ENCODE measurements at places on chromosomes 3 and 15.
A peak's percentile ranks its signal among the peaks of the same experiment; 100 is the strongest.

DNA sequence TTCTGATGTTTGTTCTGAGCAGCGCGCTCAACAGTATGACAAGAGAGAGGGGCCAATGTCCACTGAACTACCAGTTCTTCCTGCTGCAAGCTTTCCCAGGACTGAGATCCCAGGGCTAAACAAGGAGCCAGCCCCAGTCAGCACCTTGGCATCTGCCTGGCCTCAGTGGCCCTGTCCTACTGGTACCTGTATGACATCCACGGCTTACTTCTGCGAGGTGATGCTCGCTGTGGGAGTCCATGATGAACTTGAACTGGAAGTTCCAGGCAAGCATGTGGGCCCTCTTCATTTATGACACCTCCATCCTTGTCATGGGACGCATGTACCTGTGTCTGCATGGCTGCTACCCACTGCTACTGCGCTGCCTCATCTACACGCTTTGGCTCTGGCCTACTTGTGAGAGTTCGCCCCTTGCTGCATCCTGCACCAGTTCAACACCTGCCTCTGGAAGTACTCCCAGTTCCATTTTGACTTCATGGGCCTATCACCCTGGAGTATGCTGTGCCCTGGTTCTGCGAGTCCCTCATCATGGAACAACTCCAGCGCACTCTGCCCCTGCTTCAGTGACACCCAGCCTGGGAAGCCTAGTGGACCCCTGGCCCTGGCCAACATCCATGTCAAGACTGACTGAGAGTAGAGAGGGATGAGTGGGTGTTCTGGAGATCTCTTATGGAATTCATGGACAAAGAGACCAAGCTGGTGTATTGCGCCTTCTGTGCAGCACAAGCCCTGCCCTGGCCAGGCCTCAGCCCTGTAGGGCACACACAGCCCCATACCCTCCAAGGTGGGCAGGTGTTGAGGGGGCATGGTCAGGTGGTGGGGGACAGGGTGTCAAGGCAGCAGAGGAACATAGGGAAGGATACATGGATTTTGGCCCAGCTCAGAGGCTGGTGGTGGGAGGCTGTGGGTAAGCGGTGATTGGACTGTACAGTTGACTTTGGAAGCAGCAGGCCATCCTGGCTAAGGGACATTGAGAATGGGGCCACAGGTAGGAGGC lies 246.8 kb downstream of the NLGN1 start:
- DNase-seq, result no peak

DNA sequence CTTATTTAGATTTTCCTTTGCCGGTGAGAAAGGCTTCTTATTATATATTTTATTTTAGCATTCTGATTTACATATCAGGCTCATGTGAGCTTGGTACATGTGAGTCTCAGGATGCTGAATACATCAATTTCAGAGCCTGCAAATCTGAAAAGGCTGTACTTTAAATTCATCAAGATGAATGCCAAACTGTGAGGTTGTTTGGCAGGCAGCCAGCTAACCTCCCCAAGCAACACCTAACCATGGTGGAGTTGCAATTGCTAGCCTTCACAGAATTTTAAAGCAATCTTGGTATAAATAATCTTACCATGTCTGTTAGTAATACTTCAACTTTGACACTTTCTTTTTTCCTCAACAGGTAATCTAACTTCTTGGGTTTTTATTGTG lies 252.5 kb downstream of the CDIN1 start:
- DNase-seq, result no peak

DNA sequence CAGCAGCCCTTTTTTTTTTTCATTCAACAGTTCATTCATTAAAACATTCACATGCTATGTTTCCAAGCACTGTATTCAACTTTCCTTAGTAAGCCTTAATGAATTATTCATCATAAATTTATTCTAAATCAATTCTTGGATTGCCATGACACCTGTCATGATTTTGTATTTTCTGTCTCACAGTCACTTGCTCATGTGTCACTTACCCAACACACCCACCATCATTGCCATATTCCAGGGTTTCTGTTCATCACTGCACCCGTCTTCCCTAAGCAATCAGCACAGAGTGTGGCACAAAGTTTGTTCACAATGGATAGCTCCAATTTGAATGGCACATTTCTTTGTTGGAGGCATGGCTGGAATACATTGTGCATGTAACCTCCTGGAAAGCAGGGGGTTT lies 27.2 kb downstream of the CPNE4 start:
- DNase-seq, result no peak

- DNase-seq, result no peak
These were observed 52.5 kb downstream of the RAB11A start for GRCh38 chr15:65921780-65922179.

GRCh38 chr15:29364426-29365078 lies 94.9 kb upstream of the NSMCE3 start:
- DNase-seq, result peak; percentile 1

DNA sequence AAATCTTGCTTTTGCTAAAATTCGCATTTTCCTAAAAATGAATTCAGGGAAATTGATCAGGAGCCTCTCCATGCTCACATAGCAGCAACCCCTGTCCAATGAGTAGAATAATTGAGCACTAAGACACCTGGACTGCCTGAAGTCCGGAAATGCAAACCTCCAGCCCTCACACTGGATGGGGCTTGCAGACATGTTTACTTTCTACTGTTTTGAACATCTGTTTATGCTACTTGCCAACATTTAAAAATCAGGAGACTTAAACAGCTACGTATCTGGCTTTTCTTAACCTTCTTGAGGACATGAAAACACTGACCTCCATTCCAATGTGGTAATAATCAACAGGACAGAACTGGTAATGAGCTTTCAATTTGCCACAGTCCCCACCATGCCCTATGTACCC lies 184.4 kb downstream of the SHOX2 start:
- DNase-seq, result no peak

DNA sequence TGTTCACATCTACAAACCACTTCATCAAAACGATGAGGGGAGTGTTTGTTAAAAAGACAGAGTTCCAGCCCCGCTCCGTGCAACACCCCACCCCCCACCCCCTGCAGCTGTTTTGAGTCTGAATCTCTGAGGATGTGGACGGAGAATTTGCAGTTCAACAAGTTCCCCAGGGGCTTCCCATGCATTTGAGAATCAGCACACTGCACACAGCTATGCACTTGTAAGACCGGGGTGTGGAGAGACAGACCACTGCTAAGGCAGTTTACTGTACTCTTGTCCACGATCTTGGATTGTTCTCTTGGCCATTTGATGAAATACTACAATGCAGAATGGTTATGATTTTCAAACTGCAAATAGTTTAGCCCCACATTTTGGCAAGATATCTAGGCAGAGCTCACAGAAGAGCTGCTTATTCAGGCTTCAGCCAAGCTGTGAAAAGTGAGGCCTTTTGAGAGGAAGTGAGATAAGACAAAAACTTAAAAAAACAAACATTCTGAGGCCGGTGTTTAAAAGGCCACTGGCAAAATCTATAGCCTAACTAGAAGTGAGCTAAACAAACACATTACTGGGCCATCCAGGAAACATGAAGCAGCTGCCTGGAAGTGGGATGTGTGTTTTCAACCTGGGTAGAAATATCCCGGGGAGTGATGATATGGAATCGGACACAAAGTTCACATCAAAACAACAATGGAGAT lies 308.2 kb upstream of the ADAMTS9 start:
- no peak for DNase-seq

DNA sequence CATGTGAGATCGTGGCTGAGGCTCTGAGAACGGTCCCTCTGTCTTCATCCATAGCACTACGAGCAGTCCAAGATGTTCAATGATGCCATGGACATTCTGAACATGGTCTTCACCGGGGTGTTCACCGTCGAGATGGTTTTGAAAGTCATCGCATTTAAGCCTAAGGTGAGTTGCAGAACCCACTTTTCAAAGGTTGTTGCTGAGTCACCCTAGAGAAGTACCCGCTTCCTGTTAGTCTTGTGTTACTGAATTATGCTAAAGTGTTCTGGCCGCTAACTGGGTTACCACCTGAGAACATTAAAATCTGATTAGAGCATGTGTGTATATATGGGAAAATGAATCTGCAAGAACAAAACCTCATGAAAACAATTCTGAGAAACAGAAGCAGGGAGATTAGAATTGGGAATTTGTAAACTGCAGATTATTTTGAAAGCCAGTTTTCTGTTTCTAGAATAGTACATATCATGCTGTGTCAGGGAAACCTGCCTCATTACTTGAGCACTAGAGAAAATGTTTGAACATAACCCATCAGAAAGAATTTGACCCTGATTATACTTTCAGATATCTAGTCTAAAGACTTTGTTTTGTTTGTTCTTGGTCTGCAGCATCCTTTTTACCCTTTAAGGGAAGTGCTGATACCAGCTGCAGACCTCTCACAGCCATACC lies 92.6 kb downstream of the CHDH start:
- no peak for DNase-seq

DNA sequence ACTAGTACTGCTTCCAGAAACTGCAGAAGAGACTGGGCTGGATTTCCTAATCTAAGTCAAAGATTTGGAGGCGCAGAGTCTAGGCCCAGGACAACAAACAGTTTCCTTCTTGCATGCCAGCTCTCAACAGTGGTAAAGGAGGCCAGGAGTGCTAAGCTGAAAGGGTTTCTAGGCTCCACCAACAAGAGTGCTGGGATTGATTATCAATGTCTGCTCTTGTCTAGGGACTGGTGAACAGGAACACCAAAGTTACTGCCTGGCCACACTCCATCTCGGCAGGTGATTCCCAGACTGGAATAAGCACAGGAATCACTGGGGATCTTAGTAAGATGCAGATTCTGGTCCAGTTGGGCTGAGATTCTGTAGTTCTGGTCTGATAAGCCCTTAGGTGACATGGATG lies 22.8 kb upstream of the FGD5 start:
- no peak for DNase-seq

DNA sequence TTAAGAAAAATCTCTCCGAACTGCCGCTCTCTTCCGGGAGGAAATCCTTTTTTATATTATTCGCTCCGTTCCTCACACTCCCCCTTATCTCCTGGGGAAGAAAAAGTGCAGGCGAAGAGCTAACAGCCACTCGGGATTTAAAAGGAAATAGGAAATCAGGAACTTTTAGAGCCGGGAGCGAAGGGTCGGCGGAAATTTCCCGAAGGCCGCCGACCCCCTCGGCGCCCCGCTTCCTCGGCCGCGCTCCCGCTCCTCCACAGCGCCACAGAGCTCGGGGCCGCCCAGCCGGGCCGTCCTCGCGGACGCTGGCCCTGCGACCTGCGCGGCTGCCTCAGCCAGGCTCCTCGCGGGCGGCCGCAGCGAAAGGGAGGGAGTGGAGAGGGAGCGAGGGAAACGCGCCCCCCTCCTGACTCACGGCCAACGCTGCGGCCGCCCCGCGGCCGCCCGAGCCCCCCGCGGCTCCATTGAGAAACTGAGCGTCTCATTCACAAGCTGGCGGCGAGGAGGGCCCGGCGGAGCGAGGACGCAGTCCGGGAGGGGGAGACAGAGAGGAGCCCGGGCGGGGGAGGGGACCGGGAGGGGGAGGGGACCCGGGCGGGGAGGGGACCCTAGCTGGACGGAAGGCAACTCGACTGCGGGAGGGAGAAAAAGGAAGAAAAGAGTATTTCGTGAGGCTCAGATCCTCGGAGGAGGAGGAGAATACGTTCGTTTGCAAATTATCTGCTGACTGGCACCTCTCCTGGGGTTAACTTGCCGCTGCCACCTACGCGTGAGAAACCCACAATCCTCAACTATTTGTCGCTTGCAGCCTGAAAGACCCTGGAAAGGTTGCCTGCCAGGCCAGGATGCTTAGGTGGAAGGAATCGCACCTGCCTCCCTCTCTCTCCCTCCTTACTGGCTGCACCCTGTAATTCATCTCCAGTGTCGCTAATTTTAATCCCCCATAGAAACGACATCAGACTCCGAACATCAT lies at the start of gene PTPN9:
Gene PTPN9, minus strand, starts transcription at position 368 of the 973 bp plus-strand sequence. CDS start 539 bp downstream, outside the sequence.
- DNase-seq, result peak; percentile 48

GRCh38 chr3:127770671-127771355 lies 51.5 kb downstream of the MGLL start:
- no peak for DNase-seq

DNA sequence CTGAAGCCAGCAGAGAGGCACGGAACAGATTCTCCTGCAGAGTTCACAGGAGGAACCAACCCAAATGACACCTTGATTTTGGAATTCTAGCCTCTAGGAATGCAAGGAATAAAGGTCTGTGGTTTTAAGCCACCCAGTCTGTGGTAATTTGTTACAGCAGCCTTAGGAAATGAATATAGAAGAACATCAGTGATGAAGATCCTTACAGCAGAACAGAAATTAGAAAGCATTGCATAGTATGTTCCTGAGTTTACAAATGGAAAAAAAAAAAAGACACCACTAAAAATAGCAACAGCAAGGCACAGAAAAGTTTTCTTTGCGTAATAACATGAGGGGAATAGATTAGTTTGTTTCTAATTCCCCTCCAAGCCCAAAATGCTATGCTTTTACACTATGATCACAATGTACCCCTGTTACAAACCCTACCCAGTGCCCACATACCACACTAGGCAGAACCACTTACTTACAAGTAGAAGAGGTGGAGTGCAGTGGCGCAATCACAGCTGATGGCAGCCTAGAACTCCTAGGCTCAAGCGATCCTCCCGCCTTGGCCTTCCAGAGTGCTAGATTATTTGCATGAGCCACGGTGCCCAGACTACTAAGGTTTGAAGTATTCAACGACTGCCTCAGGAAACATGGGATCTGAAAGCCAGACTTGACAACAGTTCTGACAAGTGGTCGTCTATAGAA lies 84.3 kb downstream of the SHQ1 start:
- no peak for DNase-seq

GRCh38 chr3:189572249-189572648 lies 58.9 kb upstream of the TP63 start:
- no peak for DNase-seq

DNA sequence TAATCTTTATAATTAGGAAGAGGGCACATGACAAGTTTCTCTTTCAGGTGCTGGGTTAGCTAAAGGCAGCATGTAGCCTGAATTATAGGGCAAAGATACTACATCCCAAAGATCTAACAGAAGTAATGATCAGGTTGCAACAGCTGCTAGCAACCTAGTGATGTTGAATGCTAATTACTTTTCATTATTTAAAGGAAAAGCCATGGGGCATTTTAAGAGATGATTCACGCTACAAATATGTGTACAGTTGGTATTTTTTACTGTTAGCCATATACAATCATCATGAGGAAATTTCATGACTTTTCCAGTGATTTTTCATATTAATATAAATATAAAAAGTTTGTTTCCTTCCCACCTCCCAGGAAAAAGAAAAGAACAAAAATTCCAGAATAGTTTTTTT lies 43.0 kb downstream of the NEK10 start:
- no peak for DNase-seq

- DNase-seq, result no peak
These were observed 133.2 kb upstream of the STRIT1 start for GRCh38 chr3:155426524-155427230.

GRCh38 chr3:10283638-10284037 lies 9.1 kb downstream of the GHRL start:
- DNase-seq, result no peak

GRCh38 chr3:182879031-182879611 lies 85.8 kb downstream of the ATP11B start:
- DNase-seq, result no peak

- DNase-seq, result no peak
These were observed 66.0 kb downstream of the SPTSSB start for GRCh38 chr3:161305095-161305991.

All from fibroblast of the conjunctiva (primary cell).